Aorta (tissue), 5 donors: ENCODE measurements at places on chromosomes 6 and 20. TPM values are rescaled to one million over a fixed set of nuclear protein-coding genes. Genes with fewer than 3 reads are reported as not detected.

FILIP1 gene
- 6.9 TPM for polyA plus RNA-seq

- no peak overlapping the region for H3K27ac ChIP-seq
- H3K4me1 ChIP-seq = no peaks in the 10 kb centered on the region
- H3K36me3 ChIP-seq = no peaks in the 10 kb centered on the region
- no peak overlapping the region for H3K4me3 ChIP-seq
- no peaks in the 10 kb centered on the region for H3K27me3 ChIP-seq
- DNase-seq = no peak
These were observed 36.6 kb downstream of the MGME1 start for GRCh38 chr20:18005170-18005989.

DNA sequence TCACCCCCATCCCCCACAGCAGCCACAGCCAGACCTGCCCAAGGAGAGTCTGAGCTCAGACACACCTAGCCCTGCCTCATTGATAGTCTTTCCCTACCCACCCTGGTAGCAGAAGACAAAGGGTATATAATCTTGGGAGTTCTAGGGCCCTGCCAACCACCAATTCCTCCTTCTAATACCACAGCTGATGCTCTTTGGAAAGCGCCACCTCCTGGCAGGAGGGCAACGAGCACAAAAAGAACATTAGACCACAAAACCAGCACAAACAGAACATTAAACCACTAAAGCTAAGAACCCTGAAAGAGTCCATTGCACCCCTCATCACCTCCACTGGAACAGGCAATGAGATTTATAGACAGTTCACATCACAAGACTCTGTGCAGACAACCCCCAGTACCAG is 195.8 kb upstream of the FUT9 start:
- H3K27me3 ChIP-seq = no peaks in the 10 kb centered on the region
- no peak overlapping the region for H3K27ac ChIP-seq
- H3K4me3 ChIP-seq = no peak overlapping the region
- no peaks in the 10 kb centered on the region for H3K4me1 ChIP-seq
- H3K36me3 ChIP-seq = no peaks in the 10 kb centered on the region

GRCh38 chr6:157659536-157660271 is 163.3 kb upstream of the SNX9 start:
- peaks cover 1% of the 10 kb centered on the region for H3K36me3 ChIP-seq
- H3K4me1 ChIP-seq = no peaks in the 10 kb centered on the region
- H3K27me3 ChIP-seq = no peaks in the 10 kb centered on the region
- H3K27ac ChIP-seq = no peak overlapping the region
- H3K4me3 ChIP-seq = no peak overlapping the region
